Amygdala (tissue), 56 donors: ENCODE measurements at places on chromosomes 6 and 20.
A peak's percentile ranks its signal among the peaks of the same experiment; 100 is the strongest.

DNA sequence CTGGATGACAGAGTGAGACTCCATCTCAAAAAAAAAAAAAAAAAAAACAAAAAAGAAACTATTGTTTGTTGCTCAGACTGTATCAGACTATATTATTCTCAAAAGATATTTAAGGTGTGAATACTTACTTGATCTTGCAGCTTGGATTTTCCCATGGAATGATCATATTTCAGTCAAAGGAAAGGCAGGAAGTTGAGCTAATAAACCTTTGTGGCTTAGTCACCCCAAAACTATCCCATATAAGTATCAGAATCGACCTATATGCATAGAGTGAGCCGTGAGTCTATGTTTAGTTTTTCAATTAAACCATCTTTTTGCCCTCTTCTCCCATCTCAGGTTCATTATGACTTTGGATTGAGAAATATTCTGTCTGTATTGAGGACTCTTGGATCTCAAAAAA is 152.6 kb downstream of the DNAH8 start:
- DNase-seq: no peak

GRCh38 chr6:116254297-116255056 is 602 bp upstream of the TSPYL4 start:
- no peak for DNase-seq

GRCh38 chr20:23655491-23656211 is 17.9 kb upstream of the CST3 start:
- DNase-seq: no peak

DNA sequence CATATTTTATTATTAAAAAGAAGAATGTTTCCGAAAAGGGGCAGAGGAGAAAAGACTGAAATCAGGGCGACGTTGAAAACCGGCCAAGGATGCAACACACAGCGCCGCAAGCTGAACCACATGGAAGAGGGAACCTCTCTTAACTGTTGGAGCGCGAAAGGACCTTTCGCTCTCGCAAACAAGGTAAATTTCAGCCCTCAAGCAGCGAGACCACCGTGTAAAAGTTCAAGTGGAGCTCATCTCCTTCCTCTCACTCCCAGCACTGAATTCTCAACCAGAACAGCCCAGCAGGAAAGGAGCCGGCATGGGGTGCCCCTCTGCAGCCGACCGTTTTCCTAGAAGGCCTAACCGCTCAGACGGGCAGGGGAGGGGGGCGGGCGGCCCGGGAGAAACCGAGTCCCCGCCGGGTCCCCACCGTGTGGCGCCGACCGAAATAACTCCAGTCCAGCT is 621 bp downstream of the GPR63 start:
- DNase-seq: peak; percentile 31
